Frontal cortex (tissue), 4 donors: ENCODE measurements at places on chromosomes 1 and 21. TPM values are rescaled to one million over a fixed set of nuclear protein-coding genes. Genes with fewer than 3 reads are reported as not detected.

DNA sequence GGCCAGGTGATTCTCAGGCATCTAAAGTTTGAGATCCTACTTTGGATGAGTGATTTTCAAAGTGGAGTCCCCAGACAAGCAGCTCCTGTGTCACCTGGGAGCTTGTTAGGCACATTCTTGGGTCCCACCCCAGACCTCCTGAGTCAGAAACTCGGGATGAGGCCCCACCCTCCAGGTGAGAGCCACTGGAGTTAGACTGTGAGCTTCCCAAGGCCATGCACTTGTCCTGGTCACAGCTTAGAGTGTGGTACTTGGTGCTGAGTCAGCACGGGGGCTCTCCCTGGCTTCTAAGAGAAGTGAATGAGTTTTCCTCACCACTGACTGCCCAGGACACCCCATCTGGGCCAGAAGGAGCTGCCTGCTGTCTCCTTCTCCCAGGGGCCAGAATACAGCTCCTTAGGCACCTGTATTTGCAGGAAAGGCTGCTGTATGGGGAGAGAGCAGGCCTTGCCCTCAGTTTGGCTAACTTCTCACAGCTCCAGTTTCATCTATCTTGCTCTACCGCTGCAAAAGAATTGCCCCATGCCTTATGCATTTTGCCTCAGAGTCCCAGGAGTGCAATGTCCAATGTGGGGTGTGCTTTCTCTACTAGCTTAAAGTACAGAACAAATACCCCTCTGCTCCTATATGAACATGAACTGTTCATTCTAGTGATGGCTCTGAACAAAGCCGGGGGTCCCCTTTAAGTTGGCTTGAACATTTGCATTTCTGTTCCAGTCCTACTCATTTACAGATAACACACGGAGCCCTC is 98.1 kb downstream of the PSMG1 start:
- no peak for DNase-seq

FCRL3 gene
- total RNA-seq: under 0.01 TPM

DNA sequence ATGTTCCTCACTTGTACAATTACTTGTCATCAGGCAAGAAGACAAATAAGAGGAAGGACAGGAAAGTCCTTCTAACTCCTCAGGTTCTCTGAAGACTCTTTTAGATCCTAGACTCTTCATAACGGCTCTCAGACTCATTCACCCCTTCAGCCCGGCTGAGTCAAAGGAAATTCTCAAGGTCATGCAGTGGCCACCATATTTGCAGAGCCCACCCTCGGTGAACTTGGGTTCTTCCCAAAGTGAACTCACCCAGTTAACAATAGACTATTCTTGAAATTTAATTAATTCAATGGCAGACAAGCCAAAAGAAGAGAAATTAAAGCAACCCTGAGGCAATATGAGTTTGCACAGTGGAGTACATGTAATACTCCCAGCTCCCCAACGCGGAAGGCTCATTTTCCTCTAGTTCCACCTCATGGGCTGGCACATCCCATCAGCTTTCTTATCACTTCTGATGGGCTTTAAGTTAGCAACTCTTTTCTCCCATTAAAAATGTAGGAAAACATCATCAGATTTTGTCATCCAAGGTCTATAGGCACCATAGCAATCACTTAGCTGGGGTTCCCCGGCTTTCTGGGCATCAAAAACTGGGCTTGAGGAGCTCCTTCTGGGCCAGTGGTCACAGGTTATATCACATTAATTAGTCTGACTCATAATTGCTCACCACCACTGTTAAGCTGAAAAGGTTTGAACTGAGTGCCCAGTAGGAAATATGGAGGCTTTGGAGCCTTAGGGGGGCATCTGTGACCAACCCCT is 27.8 kb upstream of the TIAM1 start:
- DNase-seq: no peak

GRCh38 chr1:12614402-12615158 is 3.4 kb downstream of the DHRS3 start:
- DNase-seq: no peak

IQGAP3 gene
- 1.2 TPM for total RNA-seq
